Ascending aorta (tissue), 2 donors: ENCODE measurements at places on chromosomes 11 and 22. TPM values are rescaled to one million over a fixed set of nuclear protein-coding genes. Genes with fewer than 3 reads are reported as not detected.

The UBTFL1 gene
- not detected for total RNA-seq

The APOA5 gene
- total RNA-seq: not detected

The C11orf65 gene
- total RNA-seq: not detected

The LINC01488 gene
- not detected for total RNA-seq

The B4GALNT4 gene
- not detected for total RNA-seq

The GLYATL1 gene
- total RNA-seq: 8.6 TPM

The APOC3 gene
- total RNA-seq: 83.1 TPM

The SEZ6L gene
- not detected for total RNA-seq

The MIOX gene
- total RNA-seq: not detected

The NAALADL1 gene
- total RNA-seq: 56.8 TPM

The RAG1 gene
- total RNA-seq: under 0.01 TPM

The CHRM1 gene
- total RNA-seq: not detected

The UCP3 gene
- total RNA-seq: not detected

The SLC5A1 gene
- total RNA-seq: not detected

The LRRC75B gene
- total RNA-seq: 22.7 TPM

The PAAF1 gene
- 36.3 TPM for total RNA-seq

The HBG1 gene
- total RNA-seq: not detected

The KCNQ1OT1 gene
- total RNA-seq: 1.5 TPM

The TSSC4 gene
- 183 TPM for total RNA-seq

The PGA3 gene
- 26.8 TPM for total RNA-seq
